ENCODE measurements at places on chromosomes 13 and 19. TPM values are rescaled to one million over a fixed set of nuclear protein-coding genes. Genes with fewer than 3 reads are reported as not detected.
A peak's percentile ranks its signal among the peaks of the same experiment; 100 is the strongest.

Gene TCF3
- 56.9 TPM for total RNA-seq

- DNase-seq, result no peak
Observed at GRCh38 chr13:63731896-63732295, 2316.2 kb upstream of the PCDH20 start.

Gene ATP1A3
- total RNA-seq, result not detected

Gene KCNN1
- not detected for total RNA-seq

DNA sequence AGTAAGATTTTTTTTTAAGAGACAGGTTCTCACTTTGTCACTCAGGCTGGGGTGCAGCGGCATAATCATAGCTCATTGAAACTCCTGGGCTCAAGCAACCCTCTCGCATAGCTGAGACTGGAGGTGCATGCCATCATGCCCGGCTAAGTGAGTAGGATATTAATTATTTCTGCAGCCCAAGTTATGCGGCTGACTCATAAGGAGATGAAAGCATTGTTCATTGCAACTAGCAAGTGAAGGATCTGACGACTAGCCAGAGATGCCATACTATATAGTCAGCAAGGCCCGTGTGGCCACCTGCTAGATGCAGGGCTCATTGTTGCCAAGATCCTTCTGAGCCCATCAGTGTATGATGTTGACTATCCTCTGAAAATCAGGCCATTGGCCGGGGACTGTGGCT lies 45.2 kb downstream of the ABCC4 start:
- no peak for DNase-seq

DNA sequence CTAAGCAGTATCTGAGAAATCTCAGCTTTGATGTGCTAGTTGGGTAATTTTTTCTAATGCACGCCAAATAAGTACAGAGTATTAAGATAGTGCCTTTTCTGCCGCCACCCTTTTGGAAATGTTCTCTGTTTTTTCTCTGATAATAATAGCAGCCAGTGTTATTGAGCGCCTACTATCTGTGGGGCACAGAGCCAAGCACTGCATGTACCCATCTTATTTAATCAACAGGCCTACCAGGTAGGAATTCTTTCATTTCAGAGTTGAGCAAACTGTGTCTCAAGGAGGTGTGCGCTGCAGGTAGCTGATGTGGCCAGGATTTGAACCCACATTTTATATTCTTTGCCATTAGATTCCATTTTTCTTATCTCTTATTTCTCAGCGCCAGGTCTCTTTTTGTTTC lies 1.4 kb downstream of the EPN1 start:
- DNase-seq, result no peak

DNA sequence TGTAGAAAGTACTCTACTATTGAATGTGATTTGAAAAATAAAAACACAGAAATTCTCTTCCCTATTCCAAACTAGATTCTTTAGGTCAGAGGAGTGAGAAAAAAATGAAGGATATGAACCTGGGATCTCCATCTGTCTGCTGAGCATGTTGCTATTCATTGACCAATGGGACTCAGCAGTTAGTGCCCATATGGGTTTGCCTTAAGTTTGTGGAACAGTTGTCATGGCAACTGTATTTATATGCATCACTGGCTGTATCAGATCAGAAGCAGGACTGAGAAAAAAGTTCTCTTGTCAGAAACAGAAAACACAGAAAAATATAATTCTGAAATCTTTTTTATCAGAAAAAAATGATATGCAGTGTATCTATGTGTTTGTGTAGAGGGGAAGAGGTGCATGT lies 73.3 kb upstream of the ATXN8OS start:
- DNase-seq, result no peak

Gene FOXA3
- not detected for total RNA-seq

DNA sequence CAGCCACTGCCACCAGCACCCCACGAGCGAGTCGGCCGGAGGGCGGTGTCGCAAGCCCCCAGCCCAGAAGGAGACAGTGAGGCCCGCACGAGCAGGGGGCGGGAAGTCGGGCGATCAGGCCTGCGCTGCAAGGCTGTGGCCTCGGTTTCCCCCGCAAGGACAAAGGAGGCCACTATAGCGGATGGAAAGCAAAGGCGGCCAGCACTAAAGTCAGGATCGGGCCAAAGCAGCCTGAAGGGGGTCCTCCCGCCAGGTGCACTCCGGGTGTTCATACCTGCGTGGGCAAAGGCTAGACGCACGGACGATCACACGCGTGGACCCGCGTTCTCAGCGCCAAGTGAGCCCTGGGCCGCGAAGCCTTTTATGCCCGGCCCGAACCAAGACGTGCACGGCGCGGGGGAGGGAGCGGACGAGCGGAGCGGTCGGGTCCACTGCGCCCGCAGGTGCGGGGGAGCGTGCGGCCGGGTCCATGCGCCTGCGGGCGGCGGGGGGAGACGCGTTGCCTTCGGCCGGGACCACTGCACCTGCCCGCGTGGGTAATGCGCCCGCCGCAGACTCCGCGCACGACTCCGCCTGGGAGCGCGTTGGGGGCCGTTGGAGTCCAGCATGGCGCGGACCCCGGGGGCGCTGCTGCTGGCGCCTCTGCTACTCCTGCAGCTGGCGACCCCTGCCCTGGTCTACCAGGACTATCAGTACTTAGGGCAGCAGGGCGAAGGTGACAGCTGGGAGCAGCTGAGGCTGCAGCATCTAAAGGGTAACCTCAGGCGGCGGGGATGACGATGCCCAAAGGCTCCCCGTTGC lies at the start of the genes PRDX2 and THSD8:
TSS of gene PRDX2 (minus strand) at position 335 of the 801 bp plus-strand sequence. CDS start 539 bp downstream, outside the sequence.
TSS of gene THSD8 (plus strand) at position 604 of the 801 bp plus-strand sequence. CDS start at position 607, 3 bp downstream.
- DNase-seq, result peak; percentile 80

Gene AXL
- 40.6 TPM for total RNA-seq

DNA sequence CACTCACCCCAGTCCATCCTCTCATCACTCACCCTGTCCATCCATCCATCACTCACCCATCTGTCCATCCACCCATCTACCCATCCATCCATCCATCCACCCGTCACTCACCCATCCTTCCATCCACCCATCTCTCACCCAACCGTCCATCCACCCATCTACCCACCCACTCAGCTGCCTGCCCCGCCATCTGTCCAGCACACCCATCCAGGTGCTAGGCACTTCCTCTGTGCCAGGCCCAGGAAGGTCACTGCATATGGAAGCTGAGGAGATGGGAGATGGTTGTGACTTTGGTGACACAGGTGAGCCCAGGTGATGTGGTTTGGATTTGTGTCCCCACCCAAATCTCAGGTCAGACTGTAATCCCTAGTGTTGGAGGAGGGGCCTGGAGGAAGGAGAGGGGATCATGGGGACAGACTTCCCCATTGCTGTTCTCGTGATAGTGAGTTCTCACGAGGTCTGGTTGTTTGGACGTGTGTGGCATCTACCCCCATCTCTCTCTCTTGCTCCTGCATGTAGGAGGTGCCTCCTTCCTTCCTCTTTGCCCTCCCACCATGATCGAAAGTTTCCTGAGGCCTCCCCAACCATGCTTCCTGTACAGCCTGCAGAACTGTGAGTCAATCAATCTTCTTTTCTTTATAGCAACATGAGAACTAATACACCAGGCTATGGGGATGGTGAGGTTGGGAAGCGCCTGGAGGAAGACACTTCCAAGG lies 15.9 kb upstream of the C13orf46 start:
- DNase-seq, result no peak

Gene SIGLEC12
- 0.40 TPM for total RNA-seq

Gene SOX1
- not detected for total RNA-seq

GRCh38 chr19:38514812-38515633 lies 81.5 kb downstream of the RYR1 start:
- peak; percentile 23 for DNase-seq

DNA sequence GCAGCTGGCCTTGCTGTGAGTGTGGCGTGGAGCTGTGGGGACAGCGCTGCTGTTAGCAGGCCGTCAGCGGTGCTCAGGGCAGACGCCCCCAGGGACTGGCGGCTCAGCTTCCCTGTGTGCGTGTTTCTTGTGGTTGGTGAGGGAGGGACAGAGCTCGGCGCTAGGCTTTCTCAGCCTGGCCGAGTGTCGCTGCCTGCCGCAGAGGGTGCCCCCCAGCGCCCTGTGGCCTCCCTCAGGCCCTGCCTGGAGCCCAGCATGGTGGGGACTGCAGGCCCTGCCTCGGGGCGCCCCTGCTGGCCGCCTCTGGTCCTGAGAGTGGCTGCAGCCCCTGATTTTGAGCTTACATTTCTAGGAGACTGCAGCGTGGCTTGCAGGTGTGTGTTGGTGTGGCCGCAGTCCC lies 35.5 kb downstream of the DOT1L start:
- no peak for DNase-seq

DNA sequence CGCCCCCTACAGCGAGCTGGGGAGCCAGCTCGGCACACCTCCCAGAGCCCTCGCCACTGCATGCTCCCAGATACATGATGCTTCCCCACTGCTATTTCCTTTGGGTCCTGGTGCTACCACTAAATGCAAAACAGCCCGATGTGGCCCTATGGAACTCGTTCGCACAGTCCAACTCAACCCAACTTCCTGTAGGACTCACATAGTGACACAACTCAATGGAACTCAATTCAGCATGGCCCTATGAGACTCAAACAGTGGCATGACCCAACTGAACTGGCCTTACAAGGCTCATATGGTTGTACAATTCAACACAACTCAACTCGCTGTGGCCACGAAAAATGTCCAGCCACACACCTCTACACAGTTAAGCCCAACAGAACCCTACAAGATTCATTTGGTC lies 3.5 kb downstream of the KCNA7 start:
- DNase-seq, result no peak

Gene KLK15
- not detected for total RNA-seq

Gene ZNF829
- 2.1 TPM for total RNA-seq

GRCh38 chr13:41361491-41361890 lies 50.4 kb downstream of the NAA16 start:
- no peak for DNase-seq

Gene KIR2DL3
- not detected for total RNA-seq

DNA sequence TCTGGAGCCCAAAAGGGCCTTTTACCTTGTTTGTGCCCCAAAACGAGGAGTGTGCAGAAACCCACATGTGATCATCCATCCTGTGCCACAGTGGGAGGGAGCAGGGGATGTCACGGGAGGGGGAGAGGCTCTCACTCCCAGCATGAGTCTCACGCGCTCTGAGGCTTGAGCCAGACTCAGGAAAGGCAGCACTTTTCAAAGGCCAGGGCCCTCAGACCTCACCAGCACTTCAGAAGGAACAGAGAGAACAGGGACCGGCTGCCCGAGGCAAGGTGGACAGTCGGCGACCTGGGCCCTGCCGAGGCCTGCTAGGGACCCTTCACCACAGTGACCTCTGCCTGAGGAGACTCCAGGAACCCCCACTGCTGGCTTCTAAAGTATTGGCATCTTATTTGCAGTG lies 71.7 kb upstream of the WASF3 start:
- peak; percentile 55 for DNase-seq

Gene C19orf85
- total RNA-seq, result not detected

Gene ZNF345
- 9.8 TPM for total RNA-seq

Gene NLRP12
- total RNA-seq, result 0.90 TPM

- DNase-seq, result no peak
Observed at GRCh38 chr13:114263578-114263977, 17.8 kb upstream of the UPF3A start.

Gene FCER2
- not detected for total RNA-seq

GRCh38 chr13:37118016-37118415 lies 12.6 kb upstream of the CSNK1A1L start:
- no peak for DNase-seq

Gene ADGRE1
- 0.21 TPM for total RNA-seq

GRCh38 chr19:42524250-42524649 lies 4.0 kb downstream of the CEACAM1 start:
- no peak for DNase-seq

Gene SMIM44
- not detected for total RNA-seq

Gene KLF1
- 0.77 TPM for total RNA-seq

Gene CCL25
- total RNA-seq, result not detected

GRCh38 chr19:50478901-50479715 lies 2.5 kb upstream of the GARIN5A start:
- no peak for DNase-seq

- no peak for DNase-seq
Observed at GRCh38 chr13:86877441-86877840, 793.7 kb upstream of the SLITRK5 start.

Gene TPTE2
- total RNA-seq, result not detected

Gene SGCG
- not detected for total RNA-seq

GRCh38 chr19:28519218-28519779 lies 693.7 kb downstream of the UQCRFS1 start:
- DNase-seq, result no peak

GRCh38 chr13:19695829-19696228 lies 62.4 kb downstream of the MPHOSPH8 start:
- DNase-seq, result no peak

- no peak for DNase-seq
Observed at GRCh38 chr13:99277629-99278028, 19.4 kb upstream of the GPR18 start.

- DNase-seq, result no peak
Observed at GRCh38 chr19:28049875-28050274, 1163.1 kb downstream of the UQCRFS1 start.

Gene ACOD1
- not detected for total RNA-seq

Gene GPR12
- not detected for total RNA-seq

- no peak for DNase-seq
Observed at GRCh38 chr13:28412981-28413380, 81.9 kb downstream of the FLT1 start.

DNA sequence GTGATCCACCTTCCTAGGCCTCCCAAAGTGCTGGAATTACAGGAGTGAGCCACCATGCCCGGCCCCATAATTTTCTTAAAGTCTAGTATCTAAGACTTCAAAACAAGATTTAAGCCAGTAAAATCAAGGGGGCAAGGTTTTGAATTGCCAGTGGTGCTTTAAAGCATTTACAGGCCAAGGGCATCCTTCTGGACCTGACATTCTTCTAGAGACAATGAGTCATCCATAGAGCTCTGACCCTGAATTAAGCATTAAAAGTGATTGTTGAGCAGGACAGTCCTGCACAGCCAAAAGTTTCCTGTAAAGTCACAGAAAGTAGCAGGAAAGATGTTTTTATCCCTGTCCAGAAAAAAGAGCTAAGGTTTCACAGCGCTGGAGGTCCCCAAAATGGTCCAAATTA lies 50.9 kb upstream of the ATP12A start:
- DNase-seq, result no peak

DNA sequence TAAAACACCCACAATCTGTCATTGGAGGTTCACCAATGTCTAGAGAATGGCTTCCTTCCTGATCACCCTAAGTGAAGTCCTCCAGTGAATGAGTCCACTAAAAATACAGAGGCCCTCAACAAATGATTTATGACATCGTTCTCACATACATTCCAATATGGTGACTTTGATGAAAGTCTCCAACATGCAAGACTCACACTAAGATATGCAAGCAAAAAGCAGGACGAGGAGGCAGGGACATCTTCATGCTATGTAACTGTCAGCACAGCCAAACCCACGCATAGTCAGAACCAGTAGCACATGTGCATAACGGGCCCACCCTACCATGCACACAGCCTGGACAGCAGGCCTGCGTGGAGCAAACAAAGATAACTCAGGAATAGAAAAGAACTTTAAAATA lies 16.6 kb upstream of the LSM14A start:
- no peak for DNase-seq

All from uterus (tissue), 4 donors.